T follicular helper cell (primary cell): ENCODE measurements at places on chromosomes 16 and 17.

- no peak for DNase-seq
These were observed 5.8 kb downstream of the KIF18B start for GRCh38 chr17:44941712-44942331.

GRCh38 chr16:23557779-23558702 lies 514 bp downstream of the UBFD1 start:
- peak; percentile 1 for DNase-seq

GRCh38 chr16:51113236-51114125 lies 37.6 kb downstream of the SALL1 start:
- DNase-seq = no peak

GRCh38 chr17:49349541-49349940 lies 12.5 kb downstream of the ZNF652 start:
- no peak for DNase-seq

DNA sequence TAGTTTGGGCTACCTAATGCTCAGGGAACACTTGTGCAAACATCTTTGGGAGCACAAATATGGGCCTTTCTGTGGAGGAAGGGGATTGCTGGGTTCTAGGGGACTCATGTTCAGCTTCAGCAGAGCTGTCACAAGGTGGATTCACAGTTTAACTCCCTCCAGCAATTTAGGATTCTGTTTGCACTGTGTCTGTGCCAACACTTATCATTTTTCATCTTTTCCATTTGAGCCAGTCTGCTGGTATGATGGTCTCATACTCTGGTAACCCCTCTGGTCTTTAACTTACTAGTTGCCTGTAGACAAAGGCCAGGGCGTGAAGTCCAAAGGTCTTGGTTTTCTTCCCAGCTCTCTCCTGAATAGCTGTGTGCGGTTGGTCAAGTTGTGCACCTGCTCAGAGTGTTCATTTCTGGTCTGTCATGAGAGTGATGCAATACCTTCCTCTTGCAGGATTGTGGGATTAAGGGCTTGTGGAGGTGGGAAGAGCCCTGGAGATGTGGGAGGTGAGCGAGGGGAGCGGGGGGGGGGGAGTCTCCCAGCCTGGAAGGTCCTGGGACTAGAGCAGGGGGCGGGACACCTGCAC lies 152.6 kb downstream of the CMIP start:
- DNase-seq = no peak

DNA sequence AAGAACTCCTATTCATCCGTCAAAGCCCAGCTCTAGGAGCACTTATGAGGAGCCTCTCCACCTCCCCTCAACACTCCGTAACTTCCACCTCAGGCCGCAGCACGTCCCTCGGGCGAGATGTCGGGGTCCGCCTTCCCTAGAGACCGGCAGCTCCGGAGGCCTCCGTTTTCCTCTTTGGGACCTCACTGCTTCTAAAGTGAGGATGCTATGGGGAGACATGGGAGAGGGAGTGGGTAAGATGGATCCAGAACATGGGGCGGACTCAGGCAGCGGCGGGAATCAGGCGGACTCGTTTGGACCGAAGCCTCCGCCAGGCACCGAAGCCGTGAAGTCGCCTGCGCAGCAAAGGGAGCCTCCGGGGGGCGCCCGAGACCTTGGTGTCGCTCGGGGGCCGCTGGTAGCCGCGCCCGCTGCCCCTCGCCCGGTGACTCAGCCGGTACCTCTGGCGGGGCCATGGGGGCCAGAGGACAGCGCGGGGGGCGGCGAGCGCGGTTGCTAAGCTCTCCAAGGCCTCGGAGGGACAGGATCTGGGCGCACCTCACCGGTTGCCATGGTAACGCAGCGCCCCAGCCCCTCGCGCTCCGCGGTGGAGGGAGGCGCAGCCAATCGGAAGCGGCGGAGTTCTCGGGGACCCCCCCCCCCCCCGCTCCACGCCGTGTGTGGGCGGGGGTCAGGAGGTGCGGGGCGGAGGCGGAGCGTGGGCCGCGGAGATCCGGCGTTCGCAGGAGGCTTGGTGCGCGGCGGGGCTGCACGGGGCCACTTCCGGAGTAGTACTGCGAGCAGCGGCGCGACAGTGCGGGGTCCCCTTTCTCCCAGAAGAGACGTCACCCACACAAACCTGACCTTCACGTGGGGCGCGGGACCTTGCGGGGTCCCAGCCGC lies 1.3 kb upstream of the HIC1 start:
- peak; percentile 62 for DNase-seq

GRCh38 chr17:50076591-50077235 lies 18.4 kb upstream of the PDK2 start:
- DNase-seq = no peak

- DNase-seq = no peak
These were observed 40.1 kb downstream of the RANBP10 start for GRCh38 chr16:67766291-67766690.

DNA sequence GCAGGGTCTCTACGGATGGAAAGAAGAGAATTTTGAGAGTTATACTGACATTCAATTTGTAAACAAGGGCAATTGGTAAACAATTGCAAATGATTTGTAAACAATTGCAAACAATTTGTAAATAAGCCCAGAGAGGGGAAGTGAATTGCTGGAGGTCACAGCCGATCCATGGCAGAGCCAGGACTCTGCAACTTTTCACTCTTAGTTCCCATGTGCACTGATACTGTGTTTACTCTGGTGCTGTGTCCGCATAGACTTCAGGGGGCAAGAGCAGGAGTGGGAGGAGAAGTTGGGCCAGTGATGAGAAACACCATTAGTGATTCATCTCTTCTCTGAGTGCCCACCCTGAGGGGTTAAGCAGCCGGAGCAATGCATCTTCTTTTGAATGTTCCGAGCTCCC lies 14.0 kb downstream of the SCNN1G start:
- DNase-seq = no peak

DNA sequence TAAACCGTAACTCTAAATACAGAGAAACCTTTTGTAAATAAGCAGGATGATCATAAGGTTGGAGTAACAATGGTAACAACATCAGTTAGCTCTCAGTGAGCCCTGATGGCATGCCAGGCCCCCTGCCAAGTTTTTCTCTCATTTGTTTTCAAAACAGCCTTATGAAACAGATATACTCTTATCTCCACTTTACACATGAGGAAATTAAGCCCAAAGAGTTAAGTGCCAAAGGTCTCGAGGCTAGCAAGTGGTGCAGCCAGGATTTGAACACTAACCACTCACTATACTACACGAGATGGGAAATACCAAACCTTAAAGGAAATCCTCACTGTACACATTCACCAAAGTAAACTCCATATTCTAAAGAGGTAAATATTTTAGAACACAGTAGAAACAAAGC lies 15.0 kb downstream of the USP31 start:
- DNase-seq = no peak

GRCh38 chr16:85610446-85611193 lies 2.5 kb upstream of the GSE1 start:
- peak; percentile 76 for DNase-seq

DNA sequence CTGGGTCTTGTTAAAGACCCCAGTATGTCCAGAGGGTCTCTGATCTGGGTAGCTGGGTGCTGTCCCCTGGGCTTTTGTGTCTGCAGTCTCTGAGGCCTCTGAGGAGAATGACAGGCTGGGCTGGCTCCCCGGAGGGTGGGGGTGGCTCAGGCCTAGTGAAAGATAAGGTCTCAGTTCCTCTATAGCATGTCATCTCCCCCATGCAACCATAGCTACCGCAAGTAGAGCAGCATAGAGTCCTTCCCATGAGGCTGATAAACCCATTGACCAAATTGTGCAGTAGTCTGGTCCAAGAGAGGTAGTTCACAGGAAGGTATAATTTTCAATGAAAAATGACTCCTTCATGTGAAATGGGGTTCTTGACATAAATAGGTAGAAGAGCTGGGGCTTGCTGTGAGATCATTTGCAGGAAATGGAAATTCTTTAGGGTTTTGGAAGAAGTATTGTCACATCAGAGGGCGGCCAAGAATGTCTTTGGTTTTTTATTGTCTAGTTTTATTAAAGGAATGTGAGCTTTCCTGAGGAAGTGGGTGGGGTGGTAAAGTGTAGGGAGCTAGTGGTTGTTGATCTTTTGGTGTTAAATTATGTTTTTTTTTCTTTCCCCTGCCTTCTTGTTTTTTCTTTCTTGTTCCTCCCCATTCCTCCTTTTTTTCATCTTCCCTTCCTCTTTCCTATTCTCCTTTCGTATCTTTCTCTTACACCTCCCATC lies 21.0 kb downstream of the SLC7A6OS start:
- DNase-seq = no peak

DNA sequence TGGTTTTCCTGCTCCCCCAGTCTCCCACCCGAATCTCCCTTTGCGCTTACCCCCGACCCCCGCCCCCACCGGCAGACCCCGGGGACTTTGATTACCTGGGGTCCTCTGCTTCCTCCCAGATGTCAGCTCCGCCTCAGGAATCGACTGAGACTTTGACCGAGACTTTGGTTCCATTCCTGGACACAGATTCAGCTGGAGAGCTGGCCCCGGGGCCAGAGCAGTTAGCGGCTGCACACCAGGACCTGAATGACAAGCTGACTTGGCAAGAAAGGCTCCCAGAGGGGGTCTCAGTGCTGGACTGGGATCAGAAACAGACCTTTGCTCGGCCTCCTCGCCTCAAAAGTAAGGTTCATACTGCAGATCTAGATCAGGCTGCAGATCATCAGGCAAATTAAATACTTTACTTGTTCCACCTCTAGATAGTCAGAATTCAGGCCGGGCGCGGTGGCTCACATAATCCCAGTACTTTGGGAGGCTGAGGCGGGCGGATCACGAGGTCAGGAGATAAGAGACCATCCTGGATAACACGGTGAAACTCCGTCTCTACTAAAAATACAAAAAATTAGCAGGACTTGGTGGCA lies 60.3 kb upstream of the FBXO47 start:
- DNase-seq = no peak

DNA sequence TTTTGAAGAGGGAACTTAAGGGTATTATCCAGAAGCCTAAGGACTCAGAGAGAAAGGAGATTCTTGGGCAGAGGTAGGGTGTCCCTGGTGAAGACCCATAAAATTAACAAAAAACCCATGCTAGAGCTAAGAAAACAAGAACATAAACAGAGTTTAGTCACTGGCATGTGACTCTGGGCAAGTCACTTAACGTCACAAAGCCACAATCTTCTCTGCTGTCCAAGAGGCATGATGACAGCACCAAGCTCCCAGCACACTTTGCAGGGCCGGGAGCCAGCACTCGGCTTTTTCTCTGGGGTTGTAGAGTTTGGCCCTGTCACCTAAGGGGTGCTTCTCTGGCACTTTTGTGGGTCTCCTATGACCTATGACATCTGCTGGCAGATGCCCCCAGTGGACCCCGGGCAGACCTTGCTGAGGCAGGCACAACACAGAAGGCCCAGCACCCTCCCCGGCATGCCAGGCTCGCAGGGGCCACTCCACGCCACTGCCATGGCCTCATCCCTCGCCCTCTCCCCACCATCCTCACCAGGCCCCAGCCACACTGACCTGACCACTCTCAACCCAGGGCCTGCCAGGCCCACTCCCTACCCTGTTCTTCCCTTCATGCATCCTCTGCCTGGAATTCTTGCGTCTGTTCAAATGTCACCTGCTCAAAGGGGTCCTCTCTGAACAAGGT lies 69.8 kb downstream of the DYNLRB2 start:
- no peak for DNase-seq

DNA sequence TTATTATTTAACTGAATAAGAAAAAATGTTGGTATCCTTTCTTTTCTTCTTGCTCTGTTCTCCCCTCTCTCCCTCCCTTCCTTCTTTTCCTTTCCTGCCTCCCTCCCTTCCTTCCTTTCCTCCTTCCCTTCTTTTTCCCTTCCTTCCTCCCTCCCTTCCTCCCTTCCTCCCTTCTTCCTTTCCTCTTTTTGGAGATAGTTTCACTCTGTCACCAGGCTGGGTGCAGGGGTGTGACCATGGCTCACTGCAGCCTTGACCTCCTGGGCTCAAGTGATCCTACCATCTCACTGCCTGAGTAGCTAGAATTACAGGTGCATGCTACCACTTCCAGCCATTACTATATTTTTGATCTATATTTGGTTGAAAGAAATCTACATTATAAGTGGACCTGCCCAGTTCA lies 5.7 kb upstream of the RUSF1 start:
- no peak for DNase-seq

DNA sequence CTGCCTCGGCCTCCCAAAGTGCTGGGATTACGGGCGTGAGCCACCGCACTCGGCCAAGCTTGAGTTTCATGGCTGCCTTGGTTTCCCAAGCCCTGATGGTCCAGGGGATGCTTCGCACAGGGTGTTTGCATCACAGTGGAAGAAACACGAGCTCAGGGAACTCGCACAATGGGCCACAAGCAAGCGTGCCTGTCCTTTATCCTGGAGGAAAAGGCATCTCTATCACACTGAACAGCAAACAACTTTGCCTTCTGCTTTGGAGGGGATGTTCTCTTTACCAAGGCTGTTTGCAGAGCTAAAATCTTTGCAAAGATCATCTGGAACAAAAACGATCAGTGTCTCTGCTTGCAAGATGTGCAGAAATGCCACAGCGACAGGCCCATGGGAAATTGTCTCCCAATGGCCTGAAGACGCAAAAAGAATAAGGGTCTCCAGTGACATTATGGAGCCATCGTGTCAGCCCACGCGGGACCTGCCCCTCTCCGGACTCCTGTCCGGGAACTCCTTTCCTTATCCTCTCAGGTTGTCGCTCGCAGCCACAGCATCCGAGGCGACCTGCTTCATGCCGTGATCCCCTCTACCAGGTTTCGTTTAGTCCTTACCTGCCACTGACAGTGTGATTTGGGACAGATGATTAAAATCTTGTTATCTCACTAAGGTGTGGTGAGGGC lies 44.1 kb upstream of the CBFA2T3 start:
- no peak for DNase-seq

- no peak for DNase-seq
These were observed 777.6 kb downstream of the KCNJ18 start for GRCh38 chr17:22469941-22470340.

- DNase-seq = no peak
These were observed 102.5 kb downstream of the SALL1 start for GRCh38 chr16:51048544-51048943.

DNA sequence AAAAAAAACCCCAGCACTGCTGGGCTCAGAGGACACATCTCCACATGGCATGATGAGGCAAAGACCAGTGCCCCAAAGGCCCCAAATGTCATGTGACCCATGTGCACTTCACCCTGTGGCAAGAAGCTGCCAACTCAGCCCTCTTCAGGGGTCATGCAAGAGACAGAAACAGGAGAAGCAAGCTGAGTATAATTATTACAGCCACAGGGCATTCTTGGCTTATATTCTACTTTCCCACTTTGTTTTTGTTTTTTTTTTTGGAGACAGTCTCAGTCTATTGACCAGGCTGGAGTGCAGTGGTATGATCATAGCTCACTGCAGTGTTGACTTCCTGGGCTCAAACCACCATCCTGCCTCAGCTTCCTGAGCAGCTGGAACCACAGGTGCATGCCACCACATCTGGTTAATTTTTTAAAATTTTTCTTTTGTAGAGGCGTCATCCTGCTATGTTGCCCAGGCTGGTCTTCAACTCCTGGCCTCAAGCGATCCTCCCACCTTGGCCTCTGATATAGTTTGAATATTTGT lies 32.7 kb upstream of the LITAF start:
- no peak for DNase-seq

- no peak for DNase-seq
These were observed 144.0 kb upstream of the IRX3 start for GRCh38 chr16:54430491-54431030.
